ENCODE measurements at places on chromosomes 4 and X.
A peak's percentile ranks its signal among the peaks of the same experiment; 100 is the strongest.

GRCh38 chr4:168844353-168845049 lies 165.6 kb downstream of the CBR4 start:
- no peak for DNase-seq

- no peak for DNase-seq
Measured at GRCh38 chr4:74368596-74368995, 3.7 kb downstream of the EREG start.

GRCh38 chr4:26319949-26320537 lies 771 bp upstream of the RBPJ start:
- DNase-seq = peak; percentile 30

DNA sequence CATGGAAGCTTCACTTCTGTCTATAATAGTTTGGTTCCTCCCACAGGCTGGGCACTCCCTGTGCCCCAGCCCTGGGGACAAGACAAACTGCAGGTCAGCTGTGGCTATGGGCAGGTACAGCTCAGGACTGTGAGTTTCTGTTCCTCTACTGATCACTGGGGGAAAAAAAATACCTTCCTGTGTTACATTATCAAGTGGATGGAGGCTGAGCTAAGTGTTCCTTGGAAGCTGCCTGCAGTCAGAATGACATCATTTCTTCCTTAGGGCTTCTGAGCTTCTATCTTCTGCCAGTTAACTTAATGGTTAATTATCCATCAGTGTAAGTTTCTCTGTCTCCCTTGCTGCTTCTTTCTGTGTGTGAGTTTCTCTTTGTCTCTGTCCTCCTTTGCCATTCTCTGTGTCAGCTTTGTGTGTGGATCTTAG lies 4.6 kb downstream of the RAB33A start:
- no peak for DNase-seq

DNA sequence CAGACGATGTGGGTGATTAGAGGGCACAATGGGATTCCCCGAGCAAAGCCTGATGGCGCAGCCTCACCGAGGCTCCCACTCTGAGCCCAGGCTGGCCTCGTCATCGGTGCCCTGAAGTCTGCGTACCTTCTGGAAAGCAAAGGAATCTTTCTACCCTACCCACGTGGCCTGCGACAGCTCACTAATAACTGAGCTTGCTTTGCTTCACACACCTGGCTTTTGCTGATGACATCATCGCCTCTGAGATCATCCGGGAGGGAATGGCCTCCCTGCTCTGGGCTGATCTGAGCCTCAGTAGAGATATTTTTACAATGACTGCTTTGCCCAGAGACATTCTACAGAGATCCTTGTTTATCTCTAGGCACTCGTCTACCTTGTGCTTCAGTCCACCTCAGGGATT lies 45.4 kb upstream of the PDLIM3 start:
- no peak for DNase-seq

DNA sequence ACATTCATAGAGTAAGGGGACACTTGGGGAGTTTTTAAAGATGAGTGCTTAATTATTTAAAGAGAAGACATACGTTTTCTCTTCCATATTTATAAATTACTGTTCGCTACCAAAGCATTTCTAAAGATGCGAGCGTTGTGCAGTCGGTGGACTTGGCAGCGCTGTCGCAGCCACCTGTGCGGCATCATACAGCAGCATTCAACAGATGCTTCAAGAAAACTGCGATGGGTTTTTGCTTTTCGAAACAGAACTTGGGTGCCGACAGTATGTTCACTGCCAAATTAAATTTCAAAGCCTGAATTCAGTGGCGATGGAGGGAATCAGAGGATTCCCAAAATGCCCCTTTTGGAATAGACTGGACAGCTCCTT lies 1.6 kb upstream of the HTR2C start:
- DNase-seq = no peak

- no peak for DNase-seq
Measured at GRCh38 chr4:105191621-105192210, 45.0 kb downstream of the TET2 start.

- no peak for DNase-seq
Measured at GRCh38 chrX:773292-774025, 142.9 kb downstream of the SHOX start.

DNA sequence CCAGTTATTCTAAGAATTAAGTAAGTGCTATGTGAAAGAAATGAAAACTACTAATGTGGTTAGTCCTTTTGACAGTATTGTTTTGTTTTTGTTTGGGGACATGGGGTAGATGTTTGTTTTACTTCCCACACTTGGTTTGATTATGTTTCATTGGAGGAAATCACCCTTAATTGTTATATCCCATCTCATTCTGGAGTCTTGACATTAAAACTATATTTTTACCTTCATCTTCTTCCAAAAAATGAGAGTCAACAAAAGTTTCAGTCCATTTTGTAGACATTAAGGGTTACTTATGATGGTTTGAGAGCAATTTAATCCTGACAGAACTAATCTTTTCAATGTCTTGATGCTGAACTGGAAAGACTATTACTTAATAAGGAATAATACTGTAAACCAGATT lies 108.7 kb downstream of the GPC3 start:
- DNase-seq = no peak

DNA sequence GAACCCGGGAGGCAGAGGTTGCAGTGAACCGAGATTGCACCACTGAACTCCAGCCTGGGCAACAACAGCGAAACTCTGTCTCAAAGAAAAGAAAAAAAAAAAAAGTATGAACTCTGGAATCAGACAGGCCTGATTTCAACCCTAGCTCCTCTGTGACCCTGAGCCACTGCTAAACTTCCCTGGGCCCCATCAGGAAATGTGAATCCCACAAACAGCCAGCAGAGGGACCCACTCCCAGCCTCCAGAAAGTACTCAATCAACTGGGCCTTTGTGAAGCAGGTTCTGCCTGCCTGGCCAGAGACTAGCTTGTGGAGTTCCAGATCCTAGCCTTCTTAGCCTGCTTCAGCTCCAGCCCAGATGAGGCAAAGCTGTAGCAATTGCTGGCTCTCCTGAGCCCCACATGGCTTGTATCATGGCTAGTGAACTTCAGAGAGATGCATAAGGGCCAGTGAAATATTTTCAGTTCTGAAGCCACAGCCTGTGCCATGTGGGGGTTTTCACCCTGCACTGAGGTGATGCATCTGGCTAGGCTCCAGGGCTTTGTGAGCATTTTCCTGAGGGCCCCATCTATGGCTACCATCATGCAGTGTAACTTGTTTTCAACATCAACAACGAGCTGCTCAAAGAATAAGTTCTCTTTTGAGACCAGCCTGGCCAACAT lies 7.2 kb upstream of the IDS start:
- peak; percentile 49 for DNase-seq

DNA sequence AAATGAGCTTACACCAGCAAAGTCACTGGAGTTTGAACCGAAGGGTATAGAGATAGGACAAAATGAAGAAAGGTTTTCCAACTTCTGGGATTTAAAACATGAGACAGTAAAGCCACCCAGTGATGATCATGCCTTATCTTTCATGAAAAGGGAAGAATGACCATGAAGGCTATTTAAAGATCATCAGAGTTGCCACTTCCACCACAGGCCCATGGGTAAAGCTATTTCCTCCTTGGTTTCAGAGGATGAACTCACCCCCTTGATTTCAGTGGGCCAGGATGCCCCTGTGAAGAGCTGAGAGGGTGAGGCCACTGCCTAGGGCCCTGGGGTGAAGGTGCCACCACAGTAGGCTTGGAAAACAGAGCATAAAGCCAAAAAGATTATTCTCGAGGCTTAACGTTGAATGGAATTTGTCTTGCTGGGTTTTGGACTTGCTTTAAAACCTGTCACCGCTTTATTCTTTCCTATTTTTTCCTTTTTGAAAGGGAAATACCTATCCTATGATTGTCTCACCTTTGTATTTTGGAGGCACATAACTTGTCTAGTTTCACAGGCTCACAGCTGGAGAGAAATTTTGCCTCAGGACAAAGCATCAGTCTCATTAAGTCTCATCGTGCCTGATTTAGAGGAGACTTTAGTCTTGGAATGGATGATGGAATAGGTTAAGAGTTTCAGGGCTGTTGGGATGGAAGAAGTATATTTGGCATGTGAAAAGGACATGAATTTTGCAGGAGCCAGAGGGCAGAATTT lies 254.0 kb downstream of the SNCA start:
- no peak for DNase-seq

DNA sequence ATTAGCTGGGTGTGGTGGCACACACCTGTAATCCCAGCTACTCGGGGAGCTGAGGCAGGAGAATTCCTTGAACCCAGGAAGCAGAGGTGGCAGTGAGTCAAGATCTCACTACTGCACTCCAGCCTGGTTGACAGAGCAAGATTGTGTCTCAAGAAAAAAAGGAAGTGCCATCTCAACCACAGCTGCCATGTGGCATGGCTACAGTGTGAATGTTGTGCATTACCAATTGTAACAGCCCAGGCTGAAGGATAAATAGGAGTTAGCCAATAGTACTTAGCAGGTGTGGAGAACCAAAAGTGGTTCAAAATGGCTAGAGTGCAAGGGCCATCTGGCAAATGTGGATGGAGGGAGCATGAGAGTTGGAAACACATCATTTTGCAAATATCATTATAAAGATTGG lies 28.9 kb downstream of the SLC25A5 start:
- DNase-seq = no peak

DNA sequence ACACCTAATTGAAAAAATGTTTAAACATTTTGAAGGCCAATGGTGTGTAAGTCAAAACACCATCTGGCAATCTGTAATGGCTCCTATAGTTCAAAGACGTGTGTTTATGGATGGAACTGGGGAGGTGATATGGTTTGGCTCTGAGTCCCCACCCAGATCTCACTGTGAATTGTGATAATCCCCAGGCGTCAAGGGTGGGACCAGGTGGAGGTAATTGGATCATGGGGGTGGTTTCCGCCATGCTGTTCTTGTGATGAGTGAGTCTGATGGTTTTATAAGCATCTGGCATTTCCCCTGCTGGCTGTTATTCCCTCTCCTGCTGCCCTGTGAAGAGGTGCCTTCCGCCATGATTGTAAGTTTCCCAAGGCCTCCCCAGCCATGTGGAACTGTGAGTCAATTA lies 52.2 kb downstream of the ADRA2C start:
- no peak for DNase-seq

GRCh38 chr4:14844061-14844460 lies 158.2 kb upstream of the CPEB2 start:
- no peak for DNase-seq

DNA sequence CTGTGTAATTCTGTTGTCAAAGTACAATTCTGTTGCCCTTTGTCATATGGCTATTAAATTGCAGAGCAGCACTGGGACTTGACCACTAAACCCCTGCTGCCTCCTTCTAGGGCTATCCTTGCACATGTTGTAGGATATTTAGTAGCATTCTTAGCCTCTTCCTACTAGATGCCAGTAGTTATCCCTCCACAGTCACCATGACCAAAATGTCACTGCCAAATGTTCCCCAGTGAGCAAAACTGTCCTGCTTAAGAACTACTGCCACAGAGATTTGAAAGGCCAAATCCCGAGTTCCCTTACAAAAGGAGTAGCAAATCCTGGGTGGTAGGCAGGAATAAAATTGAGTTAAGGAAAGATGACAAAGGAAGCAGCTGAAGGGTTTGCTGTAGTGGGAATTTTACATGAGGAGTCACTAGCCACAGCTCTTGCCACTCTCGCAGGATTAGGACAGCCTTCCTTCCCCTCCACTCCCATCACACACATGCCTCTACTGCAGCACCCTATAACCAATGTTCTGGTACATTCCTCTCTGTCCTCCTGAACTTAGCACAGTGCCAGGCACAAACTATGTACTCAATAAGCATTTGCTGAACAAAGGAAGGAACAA lies 8.4 kb downstream of the APBB2 start:
- no peak for DNase-seq
